T-cell (primary cell): ENCODE measurements at places on chromosomes 5 and 9. TPM values are rescaled to one million over a fixed set of nuclear protein-coding genes. Genes with fewer than 3 reads are reported as not detected.

GRCh38 chr9:89021154-89021803 is 30.0 kb downstream of the S1PR3 start:
- no peak overlapping the region for H3K4me3 ChIP-seq
- H3K36me3 ChIP-seq = no peaks in the 10 kb centered on the region
- no peak for DNase-seq
- no peaks in the 10 kb centered on the region for H3K4me1 ChIP-seq
- H3K27me3 ChIP-seq = peaks cover 4% of the 10 kb centered on the region

DNA sequence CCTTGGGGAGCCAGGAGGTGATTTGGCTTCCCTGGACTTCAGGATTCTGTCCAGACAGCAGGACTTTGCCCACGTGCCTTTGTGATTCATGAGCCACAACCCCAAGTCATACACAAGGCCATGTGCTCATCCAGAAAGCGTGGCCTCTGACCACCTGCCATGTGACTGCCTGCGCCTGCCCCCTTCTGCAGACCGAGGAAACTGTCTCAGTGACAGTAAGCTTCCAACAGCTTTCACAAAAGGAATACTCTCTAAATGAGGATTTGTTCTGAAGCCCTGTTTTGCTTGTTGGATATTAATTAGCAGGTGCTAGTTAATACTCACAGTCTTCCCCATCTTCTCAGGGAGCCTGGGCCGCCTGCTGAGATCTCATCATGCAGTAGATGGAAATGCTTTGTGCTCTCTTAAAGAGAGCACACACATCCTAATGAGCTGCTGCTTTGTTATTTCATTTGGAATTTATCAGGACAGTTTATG is 36.9 kb upstream of the ANGPTL2 start:
- H3K27me3 ChIP-seq = no peaks in the 10 kb centered on the region
- DNase-seq = no peak
- no peaks in the 10 kb centered on the region for H3K4me1 ChIP-seq
- no peaks in the 10 kb centered on the region for H3K36me3 ChIP-seq
- H3K4me3 ChIP-seq = no peak overlapping the region

GRCh38 chr9:77454663-77455062 is 193.5 kb downstream of the GNA14 start:
- peaks cover 2% of the 10 kb centered on the region for H3K4me1 ChIP-seq
- no peak overlapping the region for H3K27ac ChIP-seq
- DNase-seq = no peak
- H3K36me3 ChIP-seq = no peaks in the 10 kb centered on the region
- H3K27me3 ChIP-seq = no peaks in the 10 kb centered on the region

GRCh38 chr9:24881361-24881760 is 335.7 kb upstream of the IZUMO3 start:
- H3K4me1 ChIP-seq = no peaks in the 10 kb centered on the region
- H3K27ac ChIP-seq = no peak overlapping the region
- no peaks in the 10 kb centered on the region for H3K36me3 ChIP-seq

- no peak overlapping the region for H3K27ac ChIP-seq
- no peaks in the 10 kb centered on the region for H3K27me3 ChIP-seq
- H3K36me3 ChIP-seq = no peaks in the 10 kb centered on the region
Observed at GRCh38 chr5:118791926-118792734, 196.2 kb downstream of the DTWD2 start.

GRCh38 chr5:107149243-107150005 is 521.3 kb downstream of the EFNA5 start:
- no peaks in the 10 kb centered on the region for H3K36me3 ChIP-seq
- H3K27ac ChIP-seq = no peak overlapping the region
- H3K4me1 ChIP-seq = no peaks in the 10 kb centered on the region
- H3K4me3 ChIP-seq = no peak overlapping the region
- no peaks in the 10 kb centered on the region for H3K27me3 ChIP-seq

DNA sequence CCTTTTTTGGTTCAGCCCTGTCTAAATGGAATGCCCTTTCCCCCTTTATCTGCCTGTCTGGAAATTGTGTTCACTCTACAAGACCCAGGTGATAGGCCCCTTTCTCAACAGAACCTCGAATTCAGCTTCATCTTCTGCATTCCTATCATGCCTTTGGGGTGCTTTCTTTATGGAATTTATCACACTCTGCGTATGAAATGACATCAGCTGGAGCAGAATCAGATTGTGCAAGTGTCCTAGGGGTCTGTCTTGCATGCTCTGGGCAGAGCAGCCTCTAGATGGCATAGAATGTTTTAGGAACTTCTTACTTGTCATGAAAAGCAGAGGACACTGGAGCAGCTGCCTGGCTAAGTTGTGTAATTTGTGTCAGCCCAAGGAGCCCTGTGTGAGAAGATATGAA is 84.9 kb downstream of the ISL1 start:
- H3K4me1 ChIP-seq = no peaks in the 10 kb centered on the region
- no peak overlapping the region for H3K4me3 ChIP-seq

- no peak overlapping the region for H3K4me3 ChIP-seq
- H3K27me3 ChIP-seq = no peaks in the 10 kb centered on the region
- no peak overlapping the region for H3K27ac ChIP-seq
- no peak for DNase-seq
- no peaks in the 10 kb centered on the region for H3K4me1 ChIP-seq
- H3K36me3 ChIP-seq = no peaks in the 10 kb centered on the region
Observed at GRCh38 chr5:114407783-114408182, 45.9 kb downstream of the KCNN2 start.

DNA sequence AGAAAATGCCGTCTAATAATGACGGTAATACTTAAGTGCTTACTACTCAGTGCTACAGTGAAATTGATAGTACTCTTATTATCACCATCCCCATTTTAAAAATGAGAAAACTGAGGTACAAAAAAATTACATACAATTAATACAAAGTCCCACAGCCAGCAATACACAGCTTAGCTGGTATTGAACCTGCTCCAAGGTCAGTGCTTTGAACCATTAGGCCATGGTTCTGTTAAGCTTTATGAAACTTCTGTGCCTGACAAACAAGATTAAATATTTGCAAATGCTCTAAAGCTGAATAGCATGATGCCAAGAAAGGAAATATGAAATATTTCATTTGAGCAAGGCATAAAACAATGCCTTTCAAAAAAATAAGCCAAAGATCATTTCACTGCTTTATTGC is 357.2 kb downstream of the ARRDC3 start:
- no peaks in the 10 kb centered on the region for H3K27me3 ChIP-seq
- no peak overlapping the region for H3K27ac ChIP-seq
- H3K4me1 ChIP-seq = no peaks in the 10 kb centered on the region

- H3K36me3 ChIP-seq = no peaks in the 10 kb centered on the region
- peaks cover 3% of the 10 kb centered on the region for H3K27me3 ChIP-seq
- H3K4me1 ChIP-seq = no peaks in the 10 kb centered on the region
- H3K27ac ChIP-seq = no peak overlapping the region
Observed at GRCh38 chr5:31936683-31937082, 237.4 kb downstream of the GOLPH3 start.

- no peak overlapping the region for H3K4me3 ChIP-seq
- no peak overlapping the region for H3K27ac ChIP-seq
- no peak for DNase-seq
- H3K4me1 ChIP-seq = no peaks in the 10 kb centered on the region
Observed at GRCh38 chr9:16705111-16705604, 165.3 kb downstream of the BNC2 start.

GRCh38 chr5:58087905-58088304 is 372.0 kb downstream of the PLK2 start:
- no peaks in the 10 kb centered on the region for H3K4me1 ChIP-seq
- H3K27me3 ChIP-seq = no peaks in the 10 kb centered on the region
- no peak overlapping the region for H3K27ac ChIP-seq
- no peak for DNase-seq

GRCh38 chr5:219460-219863 is 1.3 kb downstream of the SDHA start:
- H3K4me1 ChIP-seq = peaks cover 4% of the 10 kb centered on the region
- no peaks in the 10 kb centered on the region for H3K27me3 ChIP-seq
- H3K36me3 ChIP-seq = peaks cover 8% of the 10 kb centered on the region
- peak overlapping the region; percentile 77 for H3K4me3 ChIP-seq

The PCDHGA7 gene
- 0.21 TPM for total RNA-seq

The FCN2 gene
- total RNA-seq = not detected

The RASGEF1C gene
- total RNA-seq = not detected

The LCN9 gene
- not detected for total RNA-seq

The LYRM7 gene
- 14.6 TPM for total RNA-seq

The TAF11L4 gene
- total RNA-seq = not detected
